ENCODE measurements at places on chromosomes 12 and 14.
A peak's percentile ranks its signal among the peaks of the same experiment; 100 is the strongest.

DNA sequence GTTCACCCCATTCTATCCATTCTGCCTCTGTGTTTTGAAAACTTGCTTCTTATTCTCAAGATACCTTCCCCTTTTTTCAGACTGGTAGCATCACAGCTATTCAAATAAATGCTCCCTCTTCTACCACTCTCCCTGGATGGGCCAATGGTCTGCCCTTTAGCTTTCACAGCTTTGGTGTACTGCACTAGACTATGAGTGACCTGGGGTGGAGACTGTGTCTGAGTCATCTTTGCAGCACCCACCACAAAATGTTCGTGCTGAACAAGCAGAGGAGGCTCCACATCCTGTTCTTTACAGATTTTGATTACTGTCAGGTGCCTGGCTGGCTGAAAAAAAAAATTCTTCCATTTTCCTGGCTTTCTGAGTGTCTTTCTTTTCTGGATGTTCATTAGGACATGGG lies 1104.1 kb upstream of the TMEM132C start:
- peak; percentile 74 for DNase-seq

DNA sequence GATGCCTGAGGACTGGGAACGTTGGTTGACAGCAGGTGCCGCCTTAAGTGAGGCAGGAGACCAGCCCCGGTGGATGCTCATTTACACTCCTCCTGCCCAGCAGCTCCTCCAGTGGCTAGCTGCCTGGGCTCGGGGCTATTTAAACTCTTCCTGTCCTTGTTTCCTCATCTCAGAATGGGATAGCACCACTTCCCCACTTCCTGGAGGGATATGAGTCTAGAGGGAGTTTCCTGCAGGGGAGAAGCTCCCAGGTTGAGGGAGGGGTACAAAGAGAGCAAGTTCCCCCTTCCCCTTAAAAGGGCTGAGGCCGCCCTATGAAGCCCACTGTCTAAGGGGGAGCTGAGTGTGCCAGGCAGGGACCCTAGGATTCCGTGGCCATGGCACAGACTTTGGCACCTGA lies 311.2 kb downstream of the AACS start:
- no peak for DNase-seq

DNA sequence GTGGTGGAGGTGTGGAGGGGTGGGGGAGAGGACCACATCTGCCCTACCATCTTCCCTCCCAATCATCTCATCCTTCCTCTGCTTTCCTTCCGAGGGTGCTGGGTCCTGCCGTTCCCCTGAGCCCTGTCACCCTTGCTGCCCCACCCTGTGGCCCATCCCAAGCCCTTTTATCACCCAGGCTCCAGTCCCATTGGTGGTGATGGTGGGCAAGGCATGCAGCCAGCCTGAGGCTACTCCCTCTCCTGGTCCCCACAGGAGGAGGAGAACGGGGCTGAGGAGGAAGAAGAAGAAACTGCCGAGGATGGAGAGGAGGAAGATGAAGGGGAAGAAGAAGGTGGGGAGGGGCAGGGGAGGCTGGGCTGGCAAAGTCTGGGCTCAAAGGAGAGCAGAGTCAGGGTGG lies 2.7 kb upstream of the LAG3 start:
- DNase-seq, result no peak

GRCh38 chr12:99453836-99454538 lies 193.6 kb upstream of the GARIN6 start:
- no peak for DNase-seq

- DNase-seq, result no peak
Measured at GRCh38 chr12:104579718-104580495, 123.2 kb downstream of the CHST11 start.

DNA sequence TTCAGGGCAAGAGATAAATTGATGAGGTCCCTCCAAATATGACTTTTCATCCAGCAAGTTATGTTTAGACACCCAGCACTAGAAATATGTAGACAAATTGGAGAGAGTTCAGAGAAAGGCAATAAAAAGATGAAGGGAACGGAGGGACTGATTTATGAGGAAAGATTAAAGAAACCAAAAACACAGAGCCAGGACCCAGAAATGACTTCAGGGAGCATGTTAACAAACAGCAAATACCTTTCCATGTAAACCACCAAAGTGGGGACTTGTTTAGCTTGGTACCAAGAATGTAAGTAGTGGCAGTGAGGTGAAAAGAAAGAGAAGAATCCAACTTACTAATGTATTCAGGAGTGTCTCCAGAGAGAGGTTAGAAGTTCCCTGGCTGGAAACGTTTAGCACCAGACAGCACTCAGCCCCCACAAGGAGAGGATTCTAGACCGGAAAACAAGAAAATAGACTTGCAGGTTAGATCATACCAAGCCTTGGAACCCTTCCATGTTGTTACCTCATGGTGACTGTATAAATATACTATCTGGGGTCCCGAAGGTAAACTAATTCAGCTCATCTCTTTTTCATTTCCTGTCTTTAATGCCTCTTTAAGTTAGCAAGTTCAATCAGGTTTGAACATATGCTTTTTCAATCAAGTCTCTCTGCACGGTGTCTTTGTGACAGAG lies 79.2 kb downstream of the TBC1D30 start:
- peak; percentile 64 for DNase-seq

DNA sequence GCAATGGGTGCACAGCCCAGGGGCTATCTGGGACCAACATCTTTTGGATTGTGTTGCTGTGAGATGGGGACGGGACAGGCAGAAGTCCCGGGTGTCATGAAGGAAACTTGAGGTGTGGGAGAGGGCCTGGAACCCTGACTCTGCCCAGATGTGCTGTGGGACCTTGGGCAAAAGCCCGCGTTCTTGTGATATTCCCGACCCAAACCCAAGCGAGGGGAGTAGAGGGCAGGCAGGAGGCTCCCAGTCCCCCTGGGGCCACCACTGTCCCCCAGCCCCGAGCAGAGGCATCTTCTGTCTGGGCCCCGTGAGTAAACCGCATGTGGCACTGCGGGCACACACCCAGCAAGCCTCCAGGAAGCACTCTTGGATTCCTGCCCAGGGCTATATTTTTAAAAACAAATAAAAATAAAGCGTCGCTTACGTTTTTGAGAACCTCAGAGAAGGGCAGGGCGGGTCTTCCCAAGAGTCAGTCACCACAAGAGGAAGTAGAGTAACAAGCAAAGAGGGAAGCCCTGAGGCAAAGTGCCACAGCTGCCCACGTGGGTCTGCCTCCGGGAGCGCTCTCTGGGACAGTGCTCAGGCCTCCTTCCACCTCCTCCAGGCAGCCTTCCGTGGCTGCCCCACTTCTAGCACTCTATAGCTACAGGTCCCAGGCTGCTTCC lies 39.5 kb downstream of the BEGAIN start:
- DNase-seq, result no peak

- DNase-seq, result no peak
Measured at GRCh38 chr14:104230119-104230815, 91.9 kb downstream of the KIF26A start.

DNA sequence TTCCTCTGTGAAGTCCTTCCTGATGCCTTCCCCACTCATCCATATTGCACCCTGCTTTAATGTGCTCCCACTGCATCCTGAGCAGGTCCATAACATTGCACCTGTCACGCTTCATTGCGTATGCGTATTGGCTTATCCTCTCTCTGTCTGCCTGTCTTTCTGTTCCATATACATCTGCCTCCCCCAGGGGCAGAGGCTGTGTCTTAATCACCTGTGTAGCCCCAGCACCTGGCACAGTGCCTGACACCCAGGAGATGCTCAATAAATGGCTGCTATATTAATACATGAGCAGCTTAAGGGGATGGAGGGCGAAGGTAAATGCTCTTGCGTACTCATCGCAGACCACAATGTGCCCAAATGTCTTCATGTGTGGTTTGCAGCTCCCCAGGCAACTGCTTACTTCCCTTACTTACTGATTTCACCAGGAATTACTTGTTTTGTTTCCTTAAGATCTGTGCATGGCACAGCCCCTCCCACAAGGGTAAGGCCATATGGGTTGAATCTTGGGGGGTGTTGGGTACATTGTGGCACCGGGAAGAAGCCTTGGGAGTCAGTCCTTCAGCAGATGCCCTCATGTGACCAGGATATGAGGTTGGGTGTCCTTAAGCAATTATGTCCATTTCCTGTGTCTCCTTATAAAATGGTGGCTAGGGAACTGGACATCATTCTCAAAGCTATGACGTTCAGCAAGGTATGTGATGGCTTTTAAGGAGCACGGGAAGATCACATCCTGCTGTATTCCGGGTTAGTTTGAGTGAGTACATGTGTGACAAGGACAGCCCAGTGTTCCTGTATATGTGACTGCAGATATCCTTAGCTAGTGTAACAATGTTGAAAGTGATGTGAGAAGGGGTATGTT lies 848 bp upstream of the CPNE6 start:
- DNase-seq, result no peak

DNA sequence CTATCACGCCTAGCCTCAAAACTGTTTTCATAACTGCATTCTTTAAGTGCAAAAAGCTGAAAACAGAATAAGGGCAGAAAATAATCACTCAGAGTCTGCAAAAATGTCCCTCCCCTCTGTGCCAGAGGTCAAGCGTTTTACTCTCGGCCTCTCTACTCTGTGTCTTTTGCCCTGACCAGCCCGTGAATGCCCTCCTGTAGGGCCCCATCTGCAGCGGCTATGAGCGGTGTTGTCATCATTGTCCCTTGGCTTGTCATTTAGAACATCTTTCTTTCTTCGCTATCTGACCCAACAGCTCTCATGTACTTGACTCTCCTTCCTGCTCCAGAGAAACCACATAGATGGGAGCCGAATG lies 21.7 kb downstream of the ELK3 start:
- DNase-seq, result no peak

GRCh38 chr12:46300910-46301309 lies 32.1 kb upstream of the SLC38A1 start:
- peak; percentile 21 for DNase-seq

- DNase-seq, result no peak
Measured at GRCh38 chr12:28164644-28165275, 25.5 kb upstream of the CCDC91 start.

DNA sequence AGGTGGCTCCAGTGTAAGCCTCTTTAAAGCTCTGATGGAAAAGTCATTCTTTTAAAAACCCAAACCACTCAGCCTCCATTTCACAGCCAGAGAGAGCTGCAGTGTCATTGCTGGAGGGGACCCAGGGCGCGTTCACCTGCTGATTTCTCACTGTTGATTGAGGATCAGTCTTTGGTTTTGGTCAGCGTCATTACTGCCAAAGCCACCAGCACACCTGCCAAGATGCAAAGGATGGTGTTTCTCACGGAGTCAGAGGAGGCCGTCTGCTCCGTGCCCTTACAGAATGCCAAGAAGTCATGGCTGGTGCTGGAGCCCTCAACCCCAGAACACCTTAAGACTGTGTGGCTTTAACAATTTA lies 32.8 kb upstream of the BATF start:
- no peak for DNase-seq

- DNase-seq, result no peak
Measured at GRCh38 chr14:21419528-21419927, 35.7 kb upstream of the SUPT16H start.

- no peak for DNase-seq
Measured at GRCh38 chr12:93011100-93011499, 82.0 kb upstream of the EEA1 start.

DNA sequence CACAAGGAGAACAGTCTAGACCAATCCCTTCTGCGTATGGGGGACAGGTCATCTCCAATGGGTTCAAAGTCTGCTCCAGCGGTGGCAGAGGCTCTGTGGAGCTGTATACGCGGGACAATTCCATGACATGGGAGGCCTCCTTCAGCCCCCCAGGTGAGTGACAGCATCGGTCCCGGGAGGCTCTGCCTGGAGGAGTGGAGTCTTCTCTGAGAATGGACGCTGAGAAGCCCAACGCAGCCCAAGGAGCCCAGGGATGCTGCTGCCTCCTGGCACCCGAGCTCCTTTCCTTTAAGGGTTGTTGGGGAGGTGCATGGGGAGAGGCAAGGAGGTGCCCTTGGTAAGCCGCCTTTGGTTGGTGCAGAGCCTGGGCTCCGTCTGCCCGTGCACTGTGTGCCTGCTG lies 28.2 kb downstream of the ADGRD1 start:
- no peak for DNase-seq

- DNase-seq, result no peak
Measured at GRCh38 chr12:92568691-92569090, 134.1 kb upstream of the PLEKHG7 start.

GRCh38 chr12:39095636-39096330 lies 190.4 kb upstream of the CPNE8 start:
- no peak for DNase-seq

DNA sequence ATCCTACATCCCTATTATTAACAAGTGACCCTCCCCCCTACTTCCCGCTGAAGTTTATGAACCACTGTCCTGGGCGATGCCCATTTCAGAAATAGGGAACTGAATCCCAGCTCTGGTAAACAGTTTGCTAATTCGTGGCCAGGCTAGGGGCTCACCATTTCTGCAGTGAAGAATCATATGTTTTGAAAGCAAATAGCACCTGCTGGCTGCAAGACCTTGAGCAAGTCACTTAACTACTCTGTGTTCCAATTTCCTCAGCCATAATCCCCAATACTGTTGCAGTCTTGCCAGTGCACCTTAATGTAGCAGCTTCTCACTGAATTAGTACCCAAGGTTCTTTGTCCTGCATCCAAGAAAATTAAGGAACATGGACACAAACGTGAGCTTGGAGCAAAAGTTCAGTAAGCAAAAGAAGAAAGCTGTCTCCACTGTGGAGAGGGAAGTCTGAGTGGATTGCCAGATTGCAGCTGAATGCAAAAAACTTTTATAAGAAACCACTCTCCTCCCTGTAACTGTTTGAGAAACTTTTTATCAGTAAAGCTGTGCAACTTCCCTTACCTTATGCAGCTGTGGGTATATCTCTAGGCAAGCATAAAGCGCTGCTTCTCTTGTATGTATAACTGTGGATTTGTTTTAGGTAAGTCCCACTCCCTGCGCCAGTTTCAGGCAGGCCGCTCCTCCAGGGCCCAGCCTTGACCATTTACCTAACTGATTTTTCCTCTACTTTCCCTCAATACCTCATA lies 824 bp downstream of the OAS1 start:
- DNase-seq, result no peak
